ENCODE measurements at places on chromosomes 13 and 19.

- no peak for DNase-seq
These were observed 604.4 kb upstream of the SPRY2 start for GRCh38 chr13:80945328-80945727.

GRCh38 chr19:15098460-15098859 is 8.7 kb upstream of the SYDE1 start:
- DNase-seq, result no peak

GRCh38 chr13:20106742-20107141 is 54.1 kb downstream of the GJA3 start:
- no peak for DNase-seq

- DNase-seq, result no peak
These were observed 99.0 kb upstream of the TSHZ3 start for GRCh38 chr19:31448221-31448657.

DNA sequence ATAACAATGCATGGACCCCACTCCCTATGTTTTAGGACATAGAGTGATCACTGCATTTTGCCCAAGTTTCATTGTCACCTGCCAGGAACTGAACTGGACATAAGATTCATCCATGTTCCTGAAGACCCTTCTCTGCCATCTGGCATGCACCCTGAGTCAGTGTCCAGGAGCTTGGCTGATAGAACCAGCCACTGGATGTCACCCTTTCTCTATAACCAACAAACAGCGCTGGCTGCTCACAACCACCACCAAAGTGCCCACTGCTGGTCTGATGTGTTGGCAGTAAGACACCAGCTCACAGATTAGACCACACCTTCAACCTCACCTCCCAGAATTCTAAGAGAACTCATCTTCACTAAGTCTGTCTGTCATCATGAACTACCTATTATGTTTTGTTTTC is 333.4 kb downstream of the ITGBL1 start:
- no peak for DNase-seq

DNA sequence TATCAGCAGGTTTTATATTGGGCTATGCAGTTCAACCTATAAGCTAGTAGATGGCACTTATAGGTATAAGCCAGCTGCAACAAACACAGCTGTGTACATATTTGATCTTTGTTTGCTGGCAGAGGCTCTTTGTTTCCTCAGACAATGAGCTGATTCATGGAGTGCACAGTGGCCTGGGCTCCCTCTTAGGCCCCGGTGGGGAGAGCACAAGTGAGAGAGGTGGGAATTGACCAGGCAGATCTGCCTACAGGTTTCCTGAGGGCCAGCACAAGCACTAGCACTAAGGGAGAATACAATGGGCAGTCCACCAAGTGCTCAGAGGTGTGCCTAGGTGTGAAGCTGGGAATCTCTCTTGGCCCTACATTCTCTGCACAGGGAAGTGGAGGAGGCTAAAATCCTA is 1390.7 kb downstream of the SLITRK5 start:
- DNase-seq, result no peak

DNA sequence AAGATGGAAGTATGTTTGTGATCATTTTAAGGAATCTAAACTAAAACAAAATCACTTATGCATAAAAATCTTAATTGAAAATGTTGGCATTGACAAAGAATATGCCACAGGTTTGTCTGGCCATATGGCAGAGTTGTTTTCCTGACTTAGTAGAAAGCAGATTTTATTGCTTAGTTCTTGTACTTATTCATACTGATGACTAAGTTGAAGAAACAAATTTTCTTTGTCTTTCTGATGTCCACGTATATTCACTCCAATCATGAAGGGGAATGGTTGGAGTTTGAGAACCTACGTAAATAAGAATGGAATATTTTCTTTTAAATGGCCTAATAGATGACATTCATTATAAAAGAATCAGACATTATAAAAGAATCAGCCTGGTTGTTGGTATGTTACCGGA is 8.0 kb upstream of the GPC6 start:
- DNase-seq, result no peak

DNA sequence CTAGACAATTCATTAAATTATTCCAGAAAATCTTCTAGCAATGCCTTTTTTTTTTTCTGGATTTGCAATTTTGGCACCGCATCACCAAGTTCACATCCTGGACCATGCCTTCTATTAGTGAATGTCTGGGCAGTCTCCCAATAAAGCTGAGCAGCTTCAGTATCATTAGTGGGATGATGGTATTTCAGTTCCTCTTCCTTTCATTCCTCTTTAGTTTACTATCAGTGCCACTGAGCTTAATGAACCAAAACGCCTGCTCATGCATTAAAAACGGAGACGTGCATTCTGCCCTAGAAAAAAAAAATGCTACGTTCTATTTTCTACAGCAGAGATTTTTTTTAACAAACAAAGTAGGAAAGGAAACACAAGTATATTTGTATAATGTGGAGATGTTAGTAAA is 343.0 kb downstream of the PCDH9 start:
- no peak for DNase-seq

DNA sequence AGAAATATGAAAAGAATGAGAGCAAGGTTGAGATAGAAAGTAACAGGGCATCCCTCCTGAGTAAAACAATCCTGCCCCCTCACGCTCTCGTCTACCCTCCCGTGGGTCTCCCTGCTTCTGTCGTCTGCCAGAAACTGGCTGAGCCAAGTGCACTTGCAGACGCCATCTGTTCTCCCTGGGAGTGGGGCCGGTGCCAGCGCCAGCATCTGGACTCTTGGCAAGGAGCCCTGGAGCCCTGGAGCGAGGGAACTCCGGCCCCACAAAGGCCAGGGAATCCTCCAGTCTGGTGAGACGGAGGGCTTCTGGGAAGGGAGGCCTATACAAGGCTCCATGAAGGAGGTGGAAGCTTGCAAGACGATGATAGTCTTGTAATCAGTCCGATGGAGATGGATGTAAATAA is 2.3 kb upstream of the TMEM91 start:
- no peak for DNase-seq

DNA sequence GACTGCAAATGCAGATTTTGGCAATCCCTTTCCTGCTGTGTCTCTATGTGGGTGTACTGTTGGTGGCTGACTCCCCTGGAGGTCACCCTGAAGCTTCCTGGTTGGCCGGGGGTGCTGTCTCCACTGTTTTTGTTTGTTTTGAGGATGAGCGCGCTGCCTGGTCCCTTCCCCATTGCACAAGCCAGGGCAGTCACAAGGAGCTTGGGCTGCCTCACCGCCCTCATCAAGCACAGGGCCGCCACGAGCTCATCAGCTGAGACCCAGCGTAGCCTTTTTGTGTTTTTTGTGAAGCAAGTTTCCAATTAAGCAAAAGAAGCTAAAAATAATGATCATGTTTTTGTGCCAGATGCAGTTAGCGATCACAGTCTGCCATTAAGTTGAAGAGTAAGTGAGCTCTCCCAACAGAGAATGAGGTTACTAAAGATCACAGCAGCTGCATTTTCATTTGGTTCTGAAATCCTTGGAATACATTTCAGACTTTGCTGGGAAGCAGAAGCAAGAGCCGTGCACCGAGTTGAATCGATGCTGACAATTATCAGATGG is 57.8 kb downstream of the GGACT start:
- DNase-seq, result no peak

DNA sequence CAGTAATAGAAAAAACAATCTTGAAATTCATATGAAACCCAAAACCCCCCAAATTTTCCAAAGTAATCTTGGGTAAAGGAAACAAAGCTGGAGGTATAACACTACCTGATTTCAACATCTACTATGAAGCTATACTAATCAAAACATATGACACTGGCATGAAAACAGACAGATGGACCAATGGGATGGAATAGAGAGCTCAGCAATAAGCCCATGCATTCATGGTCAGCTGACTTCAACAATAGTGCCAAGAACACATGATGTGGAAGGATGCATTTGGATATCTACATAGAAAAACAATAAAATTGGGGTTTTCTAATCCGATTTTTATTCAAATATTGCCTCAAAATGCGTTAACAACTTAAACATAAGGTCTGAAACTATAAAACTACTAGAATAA is 32.2 kb upstream of the ZNF766 start:
- DNase-seq, result no peak

- DNase-seq, result no peak
These were observed 1327.6 kb downstream of the UQCRFS1 start for GRCh38 chr19:27885359-27885758.

- DNase-seq, result no peak
These were observed 173.7 kb upstream of the SLITRK5 start for GRCh38 chr13:87497426-87497825.

GRCh38 chr13:50198508-50198907 is 183.3 kb downstream of the KCNRG start:
- DNase-seq, result peak; percentile 8

- DNase-seq, result no peak
These were observed 13.2 kb downstream of the KLK5 start for GRCh38 chr19:50939596-50939995.

Data from common myeloid progenitor, CD34-positive (primary cell).